Brain microvascular endothelial cell (primary cell): ENCODE measurements at places on chromosomes 12 and 14.

GRCh38 chr12:67893022-67893580 is 96.1 kb upstream of the IFNG-AS1 start:
- DNase-seq: no peak

- DNase-seq: no peak
Measured at GRCh38 chr14:69694730-69695281, 72.1 kb upstream of the SRSF5 start.

DNA sequence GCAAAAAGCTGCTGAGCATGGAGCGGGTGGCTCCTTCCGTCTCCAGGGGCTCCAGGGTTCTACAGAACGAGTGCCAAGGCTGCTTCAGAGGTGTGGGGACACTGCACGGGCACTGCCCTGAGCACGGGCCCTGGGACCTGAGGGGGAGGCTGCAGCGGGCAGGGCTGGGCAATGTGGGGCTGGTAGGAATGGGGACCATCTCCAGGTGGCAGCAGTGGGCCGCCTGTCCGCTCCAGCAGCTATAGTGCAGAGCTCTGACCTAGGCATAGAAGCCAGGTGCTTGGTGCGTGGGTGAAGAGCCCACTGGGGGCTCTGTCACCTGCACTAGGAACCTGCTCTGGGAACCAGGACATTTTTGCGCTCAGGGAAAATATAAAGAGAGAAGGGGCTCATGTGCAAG is 22.3 kb downstream of the HDAC7 start:
- DNase-seq: no peak

- no peak for DNase-seq
Measured at GRCh38 chr14:50353126-50353525, 41.0 kb downstream of the DMAC2L start.

GRCh38 chr14:96104469-96105057 is 65.4 kb downstream of the C14orf132 start:
- peak; percentile 95 for DNase-seq

DNA sequence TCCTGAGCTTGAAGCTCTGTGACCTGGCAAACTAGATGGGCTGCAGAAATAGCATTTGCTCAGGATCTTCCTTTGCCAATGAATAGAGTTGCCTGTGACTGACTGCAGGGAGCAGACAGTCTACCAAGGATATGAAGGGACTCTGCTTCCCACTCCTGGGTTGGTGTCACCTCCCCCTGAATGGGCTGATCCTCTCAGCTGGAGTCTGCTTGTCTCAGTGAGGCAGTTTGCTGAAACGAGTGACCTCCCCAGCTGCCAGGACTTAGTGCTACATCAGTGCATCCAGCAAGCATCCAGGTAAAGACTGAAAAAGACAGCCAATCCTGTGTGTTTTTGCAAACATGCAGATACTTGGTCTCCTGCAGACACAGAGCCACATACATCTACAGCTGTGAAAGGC is 28.5 kb downstream of the PAH start:
- DNase-seq: no peak

DNA sequence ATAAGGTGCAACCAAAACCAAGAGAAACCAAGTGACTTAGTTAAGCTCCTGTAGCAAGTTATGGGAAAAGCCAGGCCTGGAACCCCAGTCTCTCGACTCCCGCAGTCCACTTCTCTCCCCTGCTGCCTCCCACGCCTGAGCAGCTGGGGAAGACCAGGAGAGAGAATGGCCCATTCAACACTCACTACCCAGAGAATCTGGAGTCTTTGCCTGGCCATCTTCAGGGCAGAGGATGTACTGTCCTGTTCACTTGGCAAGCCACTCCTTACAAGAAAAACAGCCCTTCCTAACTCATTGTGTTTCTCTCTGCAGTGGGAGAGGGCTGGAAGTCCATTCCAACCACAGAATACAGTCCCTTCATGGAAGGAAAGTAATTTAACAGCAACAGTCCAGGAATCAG is 1.8 kb downstream of the PITPNM2 start:
- no peak for DNase-seq

DNA sequence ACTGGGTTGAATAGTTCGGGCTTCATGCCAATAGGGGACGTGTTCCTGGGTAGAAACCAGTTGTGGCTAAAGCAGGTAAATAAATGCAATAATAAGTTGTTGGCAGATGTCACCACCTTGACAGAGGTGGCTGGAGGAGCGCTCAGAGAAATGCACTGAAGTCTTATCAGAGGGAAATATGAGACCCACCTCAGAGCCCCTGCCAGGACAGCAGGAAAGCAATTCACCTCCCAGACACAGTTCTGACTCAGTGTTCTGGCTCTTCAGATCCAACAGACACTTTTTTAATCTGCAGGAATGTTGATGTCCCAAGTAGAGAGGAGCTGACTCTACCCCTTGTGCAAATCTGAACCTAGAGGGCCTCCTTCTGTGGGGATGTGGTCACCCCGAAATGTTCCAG is 687.1 kb upstream of the FBXO33 start:
- DNase-seq: no peak

DNA sequence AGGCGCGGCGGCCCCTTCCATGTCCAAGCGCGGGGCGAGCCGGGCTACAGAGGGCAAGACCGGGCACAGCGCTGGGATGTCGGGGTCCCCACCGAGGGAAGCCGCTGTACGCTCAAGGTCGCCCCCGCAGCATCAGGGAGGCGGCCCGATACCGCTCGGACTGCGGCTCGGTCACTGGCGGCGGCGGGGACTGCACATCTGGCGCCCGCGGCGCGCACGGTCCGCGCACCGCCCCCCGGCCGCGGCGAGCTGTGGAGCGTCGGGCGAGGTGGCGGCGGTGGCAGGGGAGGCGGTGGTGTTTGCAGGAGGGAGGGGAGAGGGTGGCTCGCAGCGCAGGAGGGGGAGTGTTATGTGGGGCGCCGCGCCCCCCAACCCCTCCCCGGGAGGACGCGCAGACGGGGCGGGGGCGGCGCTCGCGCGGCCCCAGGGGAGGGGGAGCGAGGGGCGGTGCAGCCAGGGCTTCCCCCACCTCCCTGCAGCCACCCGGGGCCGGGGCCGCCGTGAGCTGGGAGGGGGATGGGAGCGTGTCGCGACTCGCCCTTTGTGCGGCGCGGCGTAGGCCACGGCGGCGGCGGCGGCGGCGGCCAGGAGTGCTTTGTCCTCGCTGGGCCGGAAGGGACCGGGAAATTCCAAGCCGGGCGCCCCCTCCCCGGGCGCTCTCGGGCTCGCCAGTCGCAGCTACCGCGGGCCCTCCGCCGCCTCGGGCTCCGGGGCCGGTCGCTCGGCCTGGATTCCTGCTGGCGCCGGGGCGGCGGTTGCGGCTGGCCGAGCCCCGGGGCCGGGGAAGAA is at the start of gene NUAK1:
Gene NUAK1 (minus strand): TSS at position 322 of the 789 bp plus-strand sequence. CDS start 301 bp downstream, at position 21.
- DNase-seq: peak; percentile 30

DNA sequence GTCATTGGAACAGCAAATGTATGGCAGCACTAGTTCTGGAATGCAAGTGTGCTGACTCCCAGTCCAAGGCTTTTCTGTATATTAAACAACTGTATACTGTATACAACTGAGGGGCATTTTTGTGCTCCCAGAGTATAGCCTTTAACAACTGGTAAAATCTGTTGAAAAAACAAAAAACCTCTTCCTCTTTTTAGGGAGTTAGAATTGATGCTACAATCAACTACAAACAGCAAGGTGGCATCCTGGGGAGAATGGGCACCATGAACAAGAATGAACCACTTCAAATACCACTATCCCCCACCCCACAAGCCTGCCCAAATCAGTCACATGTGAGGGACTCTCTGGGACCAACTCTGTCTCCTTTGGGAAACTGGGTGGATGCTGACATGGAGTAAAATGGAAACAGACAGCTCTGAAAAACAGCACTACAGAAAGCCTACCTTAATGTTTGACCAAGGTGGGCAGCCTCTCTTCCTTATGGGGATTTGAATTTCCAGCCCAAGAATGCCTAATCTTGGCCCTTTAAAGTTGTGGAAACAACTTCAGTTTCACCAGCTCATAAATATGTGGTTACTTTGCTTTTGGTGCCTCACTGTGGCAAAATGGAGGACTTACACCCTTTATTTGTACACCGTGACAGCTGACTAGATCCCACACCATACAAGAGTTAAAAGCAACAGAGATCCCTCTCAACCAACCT is 7.5 kb downstream of the VTI1B start:
- peak; percentile 61 for DNase-seq

GRCh38 chr14:100106250-100107112 is 41.3 kb downstream of the EVL start:
- DNase-seq: no peak

- no peak for DNase-seq
Measured at GRCh38 chr12:110849748-110850403, 3.1 kb downstream of the CCDC63 start.

DNA sequence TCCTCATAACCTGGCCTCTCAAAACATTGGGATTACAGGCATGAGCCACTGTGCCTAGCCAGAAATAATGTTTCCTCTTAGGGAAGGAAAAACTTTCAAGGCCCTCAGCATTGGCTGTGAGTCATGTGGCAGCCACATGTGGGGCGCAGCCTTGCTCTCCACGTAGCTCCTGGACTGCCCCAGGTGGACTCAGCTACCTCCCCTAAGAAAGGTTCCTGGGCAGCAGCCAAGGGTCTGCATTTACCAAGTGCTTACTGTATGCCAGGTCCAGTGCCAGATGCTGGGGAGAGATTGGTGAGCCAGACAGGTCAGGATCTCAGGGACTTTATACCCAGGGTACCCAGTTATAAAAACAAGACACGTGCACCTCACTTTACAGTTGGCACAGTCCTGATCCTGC is 3.7 kb upstream of the TRPV4 start:
- DNase-seq: no peak

GRCh38 chr12:71626768-71627167 is 36.9 kb downstream of the ZFC3H1 start:
- DNase-seq: no peak

DNA sequence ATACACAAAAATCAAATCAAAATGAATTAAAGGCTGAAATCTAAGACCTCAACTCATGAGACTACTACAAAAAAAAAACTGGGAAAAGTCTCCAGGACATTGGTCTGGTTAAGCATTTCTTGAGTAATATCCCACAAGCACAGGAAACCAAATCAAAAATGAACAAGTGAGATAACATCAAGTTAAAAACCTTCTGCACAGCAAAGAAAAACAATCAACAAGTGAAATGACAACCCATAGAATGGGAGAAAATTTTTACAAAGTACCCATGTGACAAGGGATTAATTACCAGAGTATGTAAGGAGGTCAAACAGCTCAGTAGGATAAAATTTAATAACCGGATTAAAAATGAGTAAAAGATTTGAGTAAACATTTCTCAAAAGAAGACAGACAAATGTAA is 338.7 kb downstream of the SLC16A7 start:
- no peak for DNase-seq

DNA sequence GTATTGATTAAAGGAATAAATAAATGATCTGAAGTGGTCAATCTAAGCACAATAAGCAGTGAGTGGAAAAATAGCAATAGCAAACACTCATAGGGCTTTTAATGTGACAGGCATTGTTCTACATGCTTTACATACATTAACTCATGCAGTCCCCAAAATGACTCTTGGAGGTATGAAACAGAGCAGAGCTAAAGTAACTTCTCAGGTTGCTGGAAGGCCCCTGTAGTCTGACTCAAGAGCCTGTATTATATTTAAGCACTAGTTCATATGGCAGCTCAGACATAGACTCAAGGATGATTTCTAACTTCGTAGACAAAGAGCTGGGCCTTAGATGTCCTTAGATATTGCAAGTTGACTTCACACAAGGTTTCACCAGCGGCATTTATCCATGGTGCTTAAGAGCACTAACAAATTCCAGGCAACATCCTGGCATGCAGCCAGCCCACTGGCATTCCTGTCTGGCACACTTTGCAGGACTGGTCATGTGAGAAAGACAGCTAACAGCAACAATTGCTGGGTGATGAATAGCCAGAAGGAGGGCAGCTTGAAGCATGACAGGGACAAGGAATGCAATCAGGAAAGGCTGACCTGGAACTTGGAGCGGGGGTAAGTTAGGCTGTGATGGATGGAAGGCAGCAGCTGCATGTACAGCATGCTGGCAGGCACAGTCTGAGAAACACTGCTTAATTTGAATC is 22.9 kb upstream of the KTN1 start:
- peak; percentile 60 for DNase-seq

DNA sequence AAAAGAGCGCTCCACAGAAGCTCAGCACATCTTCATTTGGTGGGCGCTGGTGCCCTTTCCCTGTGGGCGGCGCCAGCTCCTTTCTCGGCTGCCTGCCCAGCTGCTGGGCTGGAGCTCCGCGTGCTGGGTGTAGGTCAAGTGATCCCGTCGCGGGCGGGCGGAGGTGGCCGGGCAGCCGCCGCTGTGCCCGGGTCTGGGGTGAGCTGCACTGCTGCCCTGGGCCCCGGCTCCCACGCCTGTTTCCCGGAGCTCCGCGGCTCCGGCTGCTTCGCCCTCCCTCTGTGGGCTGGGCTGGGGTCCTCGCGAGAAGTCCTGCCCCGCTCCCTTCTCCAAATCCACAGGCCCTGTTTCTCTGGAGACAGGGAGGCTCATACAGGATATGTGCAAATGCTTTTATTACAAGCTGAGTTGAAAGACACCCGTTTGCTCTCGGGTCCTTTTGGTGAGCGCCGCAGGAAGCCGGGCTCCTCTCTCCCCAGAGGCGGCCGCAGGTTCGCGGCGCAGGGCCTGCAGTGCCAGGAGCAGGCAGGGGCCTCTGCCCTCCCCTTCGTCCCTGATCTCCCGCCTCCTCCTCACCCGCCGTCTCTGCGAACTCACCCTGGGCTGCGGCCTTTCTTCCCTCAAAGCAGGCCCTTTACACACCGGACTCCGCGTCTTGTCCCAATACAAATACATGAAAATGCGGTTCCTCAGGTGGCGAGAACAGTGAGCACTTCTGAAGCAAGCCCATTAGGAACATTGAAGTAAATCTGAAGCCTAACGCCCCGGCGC is 67.8 kb upstream of the CAPRIN2 start:
- DNase-seq: peak; percentile 40

DNA sequence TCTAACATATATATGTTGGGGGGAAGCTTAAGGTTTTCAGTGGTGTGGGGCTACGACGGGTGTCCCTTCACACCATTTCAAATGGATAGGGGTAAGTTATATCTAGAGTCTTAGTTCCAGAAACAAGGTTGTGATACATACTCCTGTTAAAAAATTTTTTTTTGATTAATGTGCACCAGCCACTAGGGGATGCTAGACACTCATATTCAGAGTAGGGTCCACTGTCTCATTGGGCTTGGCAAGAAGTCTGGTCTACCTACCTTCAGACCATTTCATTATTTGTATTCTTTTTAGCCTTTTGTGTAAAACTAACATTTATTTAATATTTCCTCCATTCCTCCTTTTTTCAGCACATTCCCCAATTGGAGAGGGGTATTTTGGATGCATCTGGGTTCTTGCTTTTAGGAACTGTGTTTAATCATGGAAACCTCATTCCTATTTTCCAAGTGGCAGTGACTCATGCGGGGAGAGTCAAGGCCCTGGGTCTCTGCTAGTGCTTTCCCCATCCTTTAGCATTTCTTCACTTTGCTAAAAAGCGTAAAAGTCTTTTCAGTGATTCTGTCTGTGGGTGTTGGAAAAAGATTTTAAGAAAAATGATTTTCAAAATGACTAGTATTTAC is 33.4 kb downstream of the ANO4 start:
- DNase-seq: no peak

- DNase-seq: peak; percentile 16
Measured at GRCh38 chr12:110355073-110355472, 48.4 kb downstream of the ANAPC7 start.
